HFFc6 (cell line): ENCODE measurements at places on chromosomes 6 and 20. TPM values are rescaled to one million over a fixed set of nuclear protein-coding genes. Genes with fewer than 3 reads are reported as not detected.

OTOR gene
- not detected in 3 replicates for total RNA-seq

CLPSL2 gene
- total RNA-seq: not detected in 3 replicates

RCAN2 gene
- total RNA-seq: 0.31 to 1.0 TPM in 2 of 3 replicates, not detected in the other

HAO1 gene
- not detected in 3 replicates for total RNA-seq

PHACTR3 gene
- not detected in 3 replicates for total RNA-seq

SLC35D3 gene
- not detected in 3 replicates for total RNA-seq

TOX2 gene
- total RNA-seq: 47.2 and 59.7 TPM in 2 replicates

DNA sequence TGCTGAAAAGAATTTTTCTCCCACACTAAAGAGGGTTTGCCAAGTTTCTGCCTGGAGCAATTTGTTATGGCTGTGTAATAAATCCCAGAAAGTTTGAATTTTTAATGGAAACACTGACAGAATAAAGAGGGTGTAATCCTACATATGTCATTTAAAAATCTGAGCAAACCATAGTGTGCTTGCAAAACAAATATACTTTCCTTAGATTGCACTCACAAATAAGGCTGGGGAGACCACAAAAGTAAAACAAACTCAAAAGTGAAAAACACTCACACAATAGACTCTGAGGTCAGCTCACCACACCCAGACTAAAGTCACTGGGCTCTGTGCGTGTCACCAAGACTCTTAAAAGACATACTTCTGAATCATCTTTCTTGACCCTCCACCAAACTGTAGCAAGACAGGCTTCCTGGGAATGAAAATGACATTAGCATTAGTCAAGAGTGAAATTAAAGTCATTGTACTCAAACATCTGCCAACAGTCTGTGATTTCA lies 4.8 kb upstream of the ATXN1 start:
- DNase-seq: peak; percentile 96
- H3K4me1 ChIP-seq: peaks cover 86% of the 10 kb centered on the region
- H3K27me3 ChIP-seq: peaks cover 2% of the 10 kb centered on the region; the same call in 1 of the 2 replicates

DNA sequence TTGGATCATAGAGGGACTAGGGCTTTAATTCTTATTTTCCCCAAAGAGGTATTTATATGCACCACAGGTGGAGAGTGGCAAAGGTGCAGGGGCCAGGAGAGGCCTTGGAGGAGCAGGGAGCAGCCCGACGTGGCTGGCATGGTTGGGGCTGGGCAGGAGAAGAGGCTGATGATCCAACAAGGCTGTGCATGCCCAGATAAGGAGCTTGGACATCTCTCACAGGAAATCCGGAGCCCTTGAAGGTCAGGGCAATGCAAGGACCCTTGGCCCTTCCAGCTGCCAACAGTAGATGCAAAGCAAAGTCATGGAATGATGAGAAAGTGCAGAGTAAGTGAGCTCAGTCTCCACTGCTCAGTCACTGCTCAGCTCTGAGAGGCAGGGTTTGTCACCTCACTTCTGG lies 39.9 kb upstream of the SIRT5 start:
- H3K36me3 ChIP-seq: no peaks in the 10 kb centered on the region
- H3K4me3 ChIP-seq: no peak overlapping the region
- peaks cover 9% of the 10 kb centered on the region; the same call in 1 of the 2 replicates for H3K4me1 ChIP-seq

GRCh38 chr6:159176913-159177312 lies 7.7 kb downstream of the FNDC1 start:
- peaks cover 18% of the 10 kb centered on the region for H3K27me3 ChIP-seq
- H3K36me3 ChIP-seq: no peaks in the 10 kb centered on the region
- peaks cover 6% of the 10 kb centered on the region for H3K4me1 ChIP-seq

- H3K4me3 ChIP-seq: no peak overlapping the region
- no peak overlapping the region for H3K27ac ChIP-seq
- no peaks in the 10 kb centered on the region; the same call in 1 of the 2 replicates for H3K36me3 ChIP-seq
- DNase-seq: no peak
These were observed 39.9 kb downstream of the FOXA2 start for GRCh38 chr20:22544462-22544861.

GRCh38 chr6:158591134-158591809 lies 31.4 kb downstream of the TMEM181 start:
- no peak overlapping the region for H3K27ac ChIP-seq
- no peak overlapping the region for H3K4me3 ChIP-seq
- no peak for DNase-seq
- peaks cover 2% of the 10 kb centered on the region for H3K27me3 ChIP-seq
- H3K4me1 ChIP-seq: no peaks in the 10 kb centered on the region
- H3K36me3 ChIP-seq: peaks cover 35% of the 10 kb centered on the region

- no peak overlapping the region for H3K27ac ChIP-seq
- H3K4me3 ChIP-seq: no peak overlapping the region
- DNase-seq: no peak
- H3K4me1 ChIP-seq: no peaks in the 10 kb centered on the region
- no peaks in the 10 kb centered on the region for H3K36me3 ChIP-seq
- peaks cover 6% of the 10 kb centered on the region for H3K27me3 ChIP-seq
These were observed 22.1 kb upstream of the SNTA1 start for GRCh38 chr20:33465481-33466302.

GRCh38 chr6:143397227-143398222 lies 53.0 kb downstream of the ADAT2 start:
- DNase-seq: peak; percentile 36
- H3K4me3 ChIP-seq: no peak overlapping the region
- no peak overlapping the region for H3K27ac ChIP-seq

- DNase-seq: no peak
- no peaks in the 10 kb centered on the region; the same call in 1 of the 2 replicates for H3K27me3 ChIP-seq
- H3K36me3 ChIP-seq: peaks cover 25% of the 10 kb centered on the region
- no peak overlapping the region for H3K4me3 ChIP-seq
- peaks cover 40% of the 10 kb centered on the region for H3K4me1 ChIP-seq
These were observed 30.8 kb downstream of the CD164 start for GRCh38 chr6:109351231-109352130.

GRCh38 chr6:165119231-165120020 lies 190.0 kb downstream of the C6orf118 start:
- no peak overlapping the region for H3K27ac ChIP-seq
- no peaks in the 10 kb centered on the region for H3K4me1 ChIP-seq
- no peak overlapping the region for H3K4me3 ChIP-seq
- no peak for DNase-seq

DNA sequence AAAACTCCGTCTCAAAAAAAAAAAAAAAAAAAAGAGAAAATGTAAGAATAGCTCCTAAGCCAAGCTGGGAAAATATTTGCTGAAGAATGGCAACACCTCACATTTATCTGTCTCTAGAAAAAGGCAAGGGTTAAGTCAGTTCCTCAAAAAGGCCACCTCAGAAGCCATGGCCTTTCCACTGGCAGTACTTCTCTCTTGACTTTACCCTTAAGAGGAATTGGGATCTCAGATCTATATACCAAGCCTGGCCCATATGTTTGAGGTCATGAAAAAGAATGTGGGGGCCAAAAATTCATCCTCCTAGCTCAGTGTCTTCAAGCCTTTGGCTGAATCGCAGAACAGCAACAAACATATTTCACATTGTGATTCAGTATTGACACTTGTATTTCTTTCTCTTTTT lies 10.9 kb upstream of the NCOA3 start:
- H3K4me1 ChIP-seq: peaks cover 19% of the 10 kb centered on the region
- H3K4me3 ChIP-seq: no peak overlapping the region
- peaks cover 2% of the 10 kb centered on the region; the same call in 1 of the 2 replicates for H3K27me3 ChIP-seq
- H3K36me3 ChIP-seq: no peaks in the 10 kb centered on the region
- H3K27ac ChIP-seq: no peak overlapping the region
- DNase-seq: no peak

- H3K4me1 ChIP-seq: peaks cover 55% of the 10 kb centered on the region
- H3K36me3 ChIP-seq: peaks cover 48% of the 10 kb centered on the region
- H3K27ac ChIP-seq: no peak overlapping the region
- no peak for DNase-seq
- H3K4me3 ChIP-seq: no peak overlapping the region
These were observed 44.5 kb downstream of the RPRD1B start for GRCh38 chr20:38078084-38078483.

- peaks cover 10% of the 10 kb centered on the region for H3K27me3 ChIP-seq
- peak; percentile 53 for DNase-seq
- H3K4me1 ChIP-seq: peaks cover 47% of the 10 kb centered on the region
- H3K27ac ChIP-seq: peak overlapping the region; percentile 90
These were observed 441.7 kb upstream of the JARID2 start for GRCh38 chr6:14804001-14804784.

DNA sequence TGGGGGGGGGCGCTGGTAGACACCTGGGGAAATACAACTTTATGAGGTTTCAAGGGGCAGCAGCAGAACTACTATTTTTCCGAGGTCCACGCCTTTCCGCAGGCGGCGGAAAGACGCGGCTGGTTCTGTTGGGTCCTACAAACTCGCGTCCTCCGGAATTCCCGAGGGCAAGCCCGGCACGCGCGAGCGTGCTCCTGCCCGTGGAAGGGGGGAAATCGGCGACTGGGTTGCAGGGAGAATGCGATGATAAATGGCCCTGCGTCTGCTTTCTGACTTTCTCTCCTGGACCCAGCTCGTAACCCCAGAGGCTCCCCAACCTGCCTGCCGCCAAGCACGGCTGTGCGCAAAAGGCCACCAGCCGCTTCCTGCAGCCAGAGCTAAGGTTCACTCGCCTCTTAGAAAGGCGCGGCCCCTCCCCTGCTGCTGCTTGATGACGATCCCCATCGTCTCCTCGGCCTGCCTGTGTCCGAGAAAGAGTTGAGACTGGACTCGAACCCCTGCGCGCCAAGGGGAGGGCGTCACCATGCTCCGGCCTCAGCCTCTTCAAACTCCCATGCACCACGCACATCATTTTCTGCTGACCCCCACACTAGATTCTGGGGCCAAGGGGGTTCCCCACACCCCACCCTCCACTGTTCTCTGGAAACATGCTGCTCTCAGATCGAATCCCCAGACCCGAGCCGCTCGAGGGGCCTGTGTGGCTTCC lies 6.7 kb downstream of the FOXA2 start:
- H3K27ac ChIP-seq: no peak overlapping the region
- no peaks in the 10 kb centered on the region for H3K36me3 ChIP-seq
- H3K27me3 ChIP-seq: peaks cover 38% of the 10 kb centered on the region
- H3K4me3 ChIP-seq: no peak overlapping the region
- peaks cover 12% of the 10 kb centered on the region for H3K4me1 ChIP-seq

DNA sequence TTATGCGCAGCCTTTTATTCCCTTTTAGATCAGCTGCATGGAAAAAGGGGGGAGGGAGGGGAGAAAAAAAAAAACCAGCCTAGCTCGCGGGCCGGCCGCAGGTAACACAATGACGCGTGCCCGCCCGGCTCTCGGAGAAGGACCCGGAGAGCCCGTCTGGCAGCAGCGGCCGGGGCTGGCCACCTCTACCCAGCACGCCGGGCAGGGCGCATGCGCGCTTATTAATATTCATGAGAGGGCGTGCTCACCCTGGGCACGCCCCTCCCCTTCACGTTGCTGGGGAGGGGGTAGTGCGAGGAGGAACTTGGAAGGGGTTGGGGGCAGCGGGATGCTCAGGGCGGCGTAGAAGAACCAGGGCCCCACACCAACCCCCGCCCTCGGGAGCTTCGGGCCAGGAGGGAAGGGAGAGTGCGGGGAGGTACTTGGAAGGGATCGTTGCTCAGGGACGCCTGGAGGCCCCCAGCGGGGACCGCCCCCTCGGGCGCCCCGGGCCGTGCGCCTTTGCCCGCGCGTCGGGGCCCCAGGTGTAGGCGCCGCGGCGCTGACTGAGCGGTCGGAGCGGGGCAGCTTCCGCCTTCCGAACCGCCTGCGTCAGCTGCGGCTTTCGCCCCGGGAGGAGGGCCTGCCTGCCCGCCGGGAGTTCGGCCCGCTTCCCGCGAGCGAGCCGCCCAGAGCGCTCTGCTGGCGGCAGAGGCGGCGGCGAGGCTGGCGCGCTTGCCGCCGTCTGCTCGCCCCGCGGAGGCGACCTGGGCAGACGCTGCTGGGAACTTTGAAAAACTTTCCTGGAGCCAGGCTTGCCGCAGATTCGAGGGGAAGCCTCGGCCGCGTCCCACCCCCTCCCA lies at the start of gene JAG1:
Gene JAG1 (minus strand): TSS at position 158 of the 842 bp plus-strand sequence. CDS start 469 bp downstream, outside the sequence.
- H3K4me3 ChIP-seq: peak within 1 kb of the TSS; percentile 98
- H3K27ac ChIP-seq: peak within 1 kb of the TSS; percentile 94
- peaks cover 13% of the 10 kb centered on the region for H3K27me3 ChIP-seq
- DNase-seq: peak; percentile 82

DNA sequence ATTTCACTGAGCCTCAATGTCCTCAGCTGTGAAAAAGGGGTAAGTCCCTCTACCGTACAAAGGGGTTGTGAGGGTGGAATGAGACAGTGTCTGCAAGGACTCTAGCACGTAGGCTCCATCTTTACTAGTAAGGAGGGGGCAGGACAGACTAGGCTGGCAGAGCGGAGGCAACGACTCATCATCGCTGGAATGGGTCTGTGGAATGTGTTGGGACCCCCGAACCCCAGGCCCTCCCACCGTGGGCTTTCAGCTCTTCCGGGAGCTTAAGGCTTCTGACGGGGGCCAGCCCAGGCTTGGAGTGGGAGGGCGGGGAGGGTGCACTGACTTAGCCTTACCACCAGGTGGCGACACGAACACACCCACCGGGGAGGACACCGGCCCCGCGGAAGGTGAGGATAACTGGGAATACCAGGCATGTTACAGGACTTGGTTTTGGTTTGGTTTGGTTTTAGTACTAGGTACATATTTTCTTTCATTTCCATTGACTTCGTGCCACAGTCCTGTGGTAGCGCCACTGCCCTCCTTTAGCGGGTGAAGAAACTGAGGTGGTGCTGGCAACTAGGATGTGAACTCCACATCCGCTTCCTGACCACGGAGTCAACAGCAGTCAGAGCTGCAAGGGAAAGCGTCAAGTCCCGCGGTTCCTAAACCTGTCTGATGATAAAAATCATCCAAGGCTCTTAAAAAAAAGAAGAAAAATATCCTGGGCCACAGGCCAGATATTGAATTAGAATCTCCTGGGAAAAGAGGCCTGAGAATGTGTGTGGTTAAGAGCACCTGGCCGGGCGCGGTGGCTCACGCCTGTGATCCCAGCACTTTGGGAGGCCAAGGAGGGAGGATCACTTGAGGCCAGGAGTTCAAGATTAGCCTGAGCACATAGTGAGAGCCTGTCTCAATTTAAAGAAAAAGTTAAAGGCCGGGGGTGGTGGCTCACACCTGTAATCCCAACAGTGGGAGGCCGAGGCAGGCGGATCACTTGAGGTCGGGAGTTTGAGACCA lies 10.3 kb upstream of the TULP1 start:
- peak; percentile 32 for DNase-seq
- H3K4me1 ChIP-seq: 0 out of 2 replicates have a peak, but pooled peaks cover 5% of the 10 kb centered on the region
- peak overlapping the region; percentile 43; the same call in 1 of the 2 replicates for H3K4me3 ChIP-seq
- H3K36me3 ChIP-seq: no peaks in the 10 kb centered on the region

DNA sequence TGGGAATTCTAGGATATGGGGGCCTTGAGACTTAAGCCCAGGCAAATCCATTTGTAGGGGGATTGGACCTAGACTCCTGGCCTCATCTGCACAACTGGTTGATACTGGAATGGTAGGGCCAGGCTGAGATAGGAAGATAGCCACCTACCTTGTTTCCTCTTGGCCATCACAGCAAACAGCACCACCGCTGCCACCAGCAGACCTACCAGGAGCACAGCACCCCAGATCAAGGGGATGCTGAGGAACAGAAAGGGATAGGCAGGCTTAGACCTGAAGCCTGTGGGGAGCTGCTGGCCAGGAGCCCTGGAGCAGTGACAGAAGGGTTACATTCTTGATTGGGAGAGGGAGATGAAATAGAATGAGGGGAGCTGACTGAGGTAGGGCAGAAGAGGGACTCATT lies 3.5 kb downstream of the TREML1 start:
- no peaks in the 10 kb centered on the region for H3K4me1 ChIP-seq
- no peak for DNase-seq
- no peak overlapping the region for H3K4me3 ChIP-seq
- no peak overlapping the region for H3K27ac ChIP-seq
- H3K36me3 ChIP-seq: no peaks in the 10 kb centered on the region

- no peak overlapping the region for H3K4me3 ChIP-seq
- H3K27me3 ChIP-seq: no peaks in the 10 kb centered on the region
- no peaks in the 10 kb centered on the region for H3K36me3 ChIP-seq
These were observed 180.0 kb downstream of the GJA1 start for GRCh38 chr6:121615493-121615892.

- H3K4me1 ChIP-seq: peaks cover 28% of the 10 kb centered on the region
- H3K4me3 ChIP-seq: no peak overlapping the region
- H3K36me3 ChIP-seq: peaks cover 24% of the 10 kb centered on the region
- no peak overlapping the region for H3K27ac ChIP-seq
- no peak for DNase-seq
These were observed 68.9 kb downstream of the FAM217A start for GRCh38 chr6:4010048-4010447.
